ENCODE measurements at places on chromosomes 12 and 14.

DNA sequence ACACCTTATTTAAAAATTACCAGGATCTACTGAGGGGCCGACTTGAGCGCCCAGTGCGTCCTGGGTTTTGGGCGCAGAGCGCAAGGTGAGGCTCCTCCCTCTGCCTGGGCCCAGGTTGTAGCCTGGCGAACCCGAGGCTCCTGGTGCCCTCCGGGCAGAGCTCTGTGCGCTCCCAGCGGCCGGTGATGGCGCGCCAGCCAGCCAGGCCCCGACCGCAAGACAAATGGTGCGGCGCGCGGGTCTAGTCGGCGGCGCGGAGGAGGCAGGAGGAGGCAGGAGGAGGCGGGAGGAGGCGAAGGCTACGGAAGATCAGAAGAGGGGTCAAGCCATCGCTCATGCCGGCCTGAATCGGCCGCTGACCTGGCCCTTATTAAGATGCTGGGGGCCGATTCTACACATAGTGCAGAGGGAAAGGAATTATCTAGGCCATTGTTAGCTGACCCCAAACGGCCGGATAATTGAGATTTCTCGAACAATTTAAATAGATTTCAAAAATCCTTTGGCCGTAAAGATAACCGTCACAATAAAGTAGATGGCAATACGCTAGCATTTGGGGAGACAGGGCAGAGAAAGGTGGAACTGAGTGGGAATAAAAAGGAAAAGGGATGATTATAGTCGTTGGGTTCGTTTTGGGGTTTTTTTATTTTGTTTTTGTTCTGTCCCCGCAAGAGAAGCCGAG is 2.8 kb downstream of the TBX5 start:
- no peak for DNase-seq

GRCh38 chr14:76647697-76648298 is 113.5 kb upstream of the VASH1 start:
- DNase-seq, result no peak

DNA sequence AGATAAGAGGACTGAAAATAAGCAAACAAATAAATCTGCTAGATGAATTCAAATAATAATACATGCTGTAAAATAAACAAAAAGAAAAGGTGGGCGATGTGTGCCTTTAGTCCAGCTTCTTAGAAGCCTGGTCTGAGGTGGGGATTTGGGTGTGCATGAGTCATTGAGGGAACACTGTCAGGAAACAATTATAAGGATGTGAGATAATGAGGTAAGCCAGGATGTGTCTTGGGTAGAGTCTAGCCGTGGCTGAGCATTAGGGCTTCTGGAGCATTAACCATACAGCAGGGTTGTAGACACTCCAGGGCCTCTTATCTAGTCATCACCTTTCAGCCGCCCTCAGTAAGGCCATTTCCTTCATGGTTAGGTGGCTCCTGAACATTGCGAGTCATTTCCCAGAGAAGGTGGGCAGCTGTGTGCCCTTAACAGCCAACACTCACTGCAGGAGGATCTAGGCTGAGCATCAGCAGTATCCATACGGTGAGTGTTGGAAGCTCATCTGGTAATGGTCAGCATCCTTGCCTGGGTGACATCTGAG is 405.6 kb downstream of the GLT1D1 start:
- no peak for DNase-seq

DNA sequence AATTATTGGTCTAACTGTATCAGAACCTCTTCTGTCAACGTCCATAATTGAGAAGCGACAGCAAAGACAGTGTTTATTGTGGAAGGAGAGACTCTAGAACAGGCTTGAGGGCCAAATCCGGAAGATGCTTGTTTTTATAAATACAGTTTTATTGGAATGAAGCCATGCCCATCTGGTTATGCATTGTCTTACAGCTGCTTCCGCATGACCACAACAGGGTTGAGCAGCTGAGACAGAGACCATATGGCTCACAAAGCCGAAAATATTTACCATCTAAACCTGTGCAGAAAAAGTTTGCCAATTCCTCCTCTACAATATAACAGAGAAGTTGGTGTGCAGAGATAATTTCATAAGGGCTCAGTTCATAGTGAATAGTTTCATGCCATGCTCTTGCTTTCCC is 24.5 kb downstream of the PRKAB1 start:
- no peak for DNase-seq

- no peak for DNase-seq
Measured at GRCh38 chr14:77139540-77140358, 1.8 kb downstream of the ZDHHC22 start.

DNA sequence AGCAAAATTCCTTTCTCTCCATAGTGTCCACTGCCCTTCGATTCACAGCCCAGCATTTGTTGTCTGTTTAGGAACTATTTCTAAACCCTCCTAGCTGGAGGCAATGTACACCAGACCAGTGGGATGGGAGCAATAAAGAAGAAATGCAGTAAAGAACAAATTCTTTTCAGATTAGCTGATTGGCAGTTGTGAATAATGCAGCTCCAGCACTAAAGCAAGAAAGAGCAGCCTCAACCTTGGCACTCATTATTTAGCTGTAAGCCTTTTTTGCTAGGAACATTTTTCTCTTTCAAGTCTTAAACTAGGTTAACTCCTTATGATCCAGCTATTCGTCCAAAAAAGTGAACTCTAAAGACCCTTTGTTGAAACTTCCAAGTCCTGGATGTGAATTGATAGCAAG is 580.5 kb upstream of the STXBP6 start:
- no peak for DNase-seq

- DNase-seq, result no peak
Measured at GRCh38 chr14:20492486-20492885, 12.9 kb upstream of the RNASE10 start.

DNA sequence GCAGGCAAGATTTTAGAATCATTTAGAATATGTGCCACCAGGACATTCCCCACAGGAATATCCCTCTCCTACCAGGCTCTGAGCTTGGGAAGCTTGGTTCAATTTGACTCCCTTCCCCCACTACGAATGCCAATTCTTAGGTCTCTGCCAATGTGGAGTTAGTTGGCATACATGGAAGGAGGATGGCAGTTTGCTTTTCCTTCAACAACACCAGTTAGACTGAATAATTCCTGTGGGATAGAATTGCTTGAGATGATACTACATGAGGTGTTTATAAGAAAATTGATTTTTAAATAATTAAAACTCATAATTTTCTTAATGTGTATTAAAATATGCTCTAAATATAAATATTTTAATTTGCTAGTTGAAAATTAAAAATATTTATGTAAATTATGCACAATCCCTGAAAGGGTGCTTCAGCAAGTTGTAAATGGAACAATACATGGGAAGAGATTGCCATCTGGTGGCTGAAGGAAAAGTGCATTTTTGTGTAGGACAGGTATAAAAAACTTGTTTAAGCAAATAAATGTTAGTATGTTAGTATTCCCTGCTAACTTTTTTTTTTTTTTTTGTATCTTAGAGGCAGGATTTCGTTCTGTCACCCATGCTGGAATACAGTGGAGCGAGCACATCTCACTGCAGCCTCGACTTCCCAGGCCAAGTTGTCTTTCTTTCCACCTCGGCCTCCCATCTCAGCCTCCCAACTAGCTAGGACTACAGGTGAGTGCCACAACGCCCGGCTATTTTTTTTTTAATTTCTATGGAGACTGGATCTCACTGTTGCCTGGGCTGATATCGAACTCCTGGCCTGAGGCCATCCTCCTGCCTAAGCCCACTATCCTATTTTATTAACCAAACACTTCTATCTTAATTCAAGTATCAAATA is 25.8 kb upstream of the STRAP start:
- DNase-seq, result no peak

- DNase-seq, result no peak
Measured at GRCh38 chr12:65998031-65998430, 132.5 kb downstream of the LLPH start.

DNA sequence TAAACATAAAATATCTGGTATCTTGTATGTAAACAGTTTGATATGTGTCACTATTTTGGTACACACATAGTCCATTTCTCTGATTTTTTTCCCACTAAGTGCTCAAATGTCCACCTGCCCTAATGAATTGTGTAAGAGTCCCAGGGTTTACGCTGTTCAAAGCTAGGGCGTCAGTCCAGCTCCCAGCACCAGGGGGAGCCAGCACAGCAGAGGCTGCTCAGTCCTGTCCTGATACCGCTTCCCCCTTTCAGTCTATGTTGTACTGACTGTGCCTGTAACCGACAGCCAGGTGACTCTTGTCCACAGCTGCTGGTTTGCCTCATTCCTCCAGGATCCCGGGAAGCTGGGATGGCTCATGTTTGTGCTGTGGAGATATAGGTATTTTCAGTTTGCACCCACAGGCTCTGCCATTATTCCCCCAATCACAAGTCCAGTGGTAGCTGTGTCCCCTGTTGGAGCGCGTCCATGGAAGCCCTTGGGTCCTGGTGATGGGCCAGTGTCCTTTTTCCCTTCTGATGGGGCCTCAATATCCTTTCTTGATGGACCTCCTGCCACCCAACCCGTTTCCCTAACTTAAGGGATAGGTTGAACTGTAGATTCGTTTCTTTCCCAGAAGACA is 242.0 kb downstream of the NEDD1 start:
- peak; percentile 17 for DNase-seq

DNA sequence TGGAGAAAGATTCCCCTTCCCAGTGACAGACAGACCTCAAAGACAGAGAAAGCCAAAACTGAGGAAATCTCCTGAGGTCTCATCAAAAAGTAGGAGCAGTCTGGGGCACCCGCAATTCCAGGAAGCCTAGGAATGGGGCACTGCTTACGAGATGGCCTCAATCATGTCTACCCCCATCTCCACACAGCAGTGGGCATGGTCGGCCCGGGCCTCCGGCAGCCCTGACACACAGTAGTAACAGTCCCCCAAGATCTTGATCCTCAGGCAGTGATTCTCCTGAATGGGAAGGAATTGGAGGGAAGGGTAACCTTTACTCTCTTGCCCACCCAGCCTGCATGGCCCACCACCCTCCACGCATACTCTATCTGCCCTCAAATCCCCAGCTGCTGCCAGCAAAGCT is 11.9 kb downstream of the ADCY6 start:
- DNase-seq, result no peak

DNA sequence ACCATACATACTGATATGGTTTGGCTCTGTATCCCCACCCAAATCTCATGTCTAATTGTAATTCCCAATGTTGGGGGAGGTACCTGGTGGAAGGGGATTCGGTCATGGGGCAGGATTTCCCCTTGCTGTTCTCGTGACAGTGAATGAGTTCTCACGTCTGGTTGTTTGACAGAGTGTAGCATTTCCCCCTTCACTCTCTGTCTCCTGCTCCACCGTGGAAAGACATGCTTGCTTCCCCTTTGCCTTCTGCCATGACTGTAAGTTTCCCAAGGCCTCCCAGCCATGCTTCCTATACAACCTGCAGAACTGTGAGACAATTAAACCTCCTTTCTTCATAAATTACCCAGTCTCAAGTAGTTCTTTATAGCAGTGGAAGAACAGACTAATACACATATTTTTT is 28.8 kb upstream of the DTX1 start:
- DNase-seq, result no peak

DNA sequence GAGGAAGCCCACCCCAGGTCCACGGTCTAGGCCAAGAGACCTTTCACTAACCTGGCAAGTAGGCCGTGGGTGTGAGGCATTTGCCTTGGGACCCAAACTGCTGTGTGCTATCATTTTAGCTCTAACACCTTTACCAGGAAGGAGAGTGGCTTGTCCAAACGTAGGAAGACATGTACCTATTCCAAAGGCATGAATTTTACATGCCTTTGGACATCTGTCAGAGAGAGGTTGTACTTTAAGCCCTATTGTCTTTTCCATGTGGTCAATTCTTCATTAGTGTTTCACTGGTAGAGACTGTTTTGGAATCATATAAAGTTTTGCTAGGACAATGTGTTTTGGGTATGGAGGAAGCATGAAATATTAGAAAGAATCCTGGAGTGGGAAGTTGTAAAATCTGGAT is 148.8 kb downstream of the SLC41A2 start:
- no peak for DNase-seq

- no peak for DNase-seq
Measured at GRCh38 chr12:16606117-16606200, at the start of gene LMO3. Gene LMO3, minus strand, starts transcription at chr12:16606162. Its CDS starts 5,302 bp downstream, at chr12:16600860.

- DNase-seq, result no peak
Measured at GRCh38 chr14:100807496-100807895, 18.4 kb upstream of the MEG3 start.

DNA sequence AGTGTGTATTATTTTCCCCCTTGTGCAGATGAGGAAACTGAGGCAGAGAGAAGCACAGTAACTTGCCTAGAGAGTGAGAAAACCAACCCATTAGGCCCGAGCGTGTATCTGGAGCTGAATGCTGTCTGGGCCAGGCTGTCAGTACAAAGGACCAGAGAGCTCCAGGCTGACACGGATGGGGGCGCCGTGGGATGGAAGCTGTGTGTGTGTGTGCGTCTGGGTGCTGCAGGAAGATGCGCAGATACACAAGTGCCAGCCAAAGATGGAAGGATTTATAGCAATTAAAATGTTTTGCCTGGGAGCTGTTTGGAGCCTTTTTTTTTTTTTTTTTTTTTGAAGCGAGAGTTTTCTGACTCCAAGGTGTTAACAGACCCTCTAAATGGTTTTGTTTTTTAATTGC is 53.7 kb upstream of the GPATCH2L start:
- DNase-seq, result no peak

DNA sequence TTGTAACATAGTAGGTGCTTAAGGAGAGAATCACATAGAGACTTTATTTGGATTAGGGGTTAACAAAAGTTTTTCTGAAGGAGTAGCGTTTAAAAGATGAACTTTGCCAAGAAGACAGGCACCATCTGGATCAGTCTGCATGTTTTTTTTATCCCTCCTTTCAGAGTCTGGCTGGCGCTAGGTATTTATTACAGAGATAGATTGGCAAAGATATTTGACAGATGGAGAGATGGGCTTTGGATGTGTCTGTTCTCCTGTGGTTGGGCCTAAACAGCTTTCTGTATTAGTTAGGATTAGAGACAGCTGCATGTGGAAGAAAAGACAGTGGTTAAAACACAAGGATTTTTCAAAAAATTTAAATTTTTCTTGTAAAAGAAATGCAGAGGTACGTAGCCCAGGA is 133.9 kb downstream of the C12orf75 start:
- DNase-seq, result no peak

Measured in stimulated activated CD4-positive, alpha-beta T cell treated with anti-CD3 and anti-CD28 coated beads, Interleukin-1b, Interleukin-23, amount 100 ng/mL, for 1 hour (primary cell).